NCI-H1048 (cell line): ENCODE measurements at places on chromosomes 7 and 10.

DNA sequence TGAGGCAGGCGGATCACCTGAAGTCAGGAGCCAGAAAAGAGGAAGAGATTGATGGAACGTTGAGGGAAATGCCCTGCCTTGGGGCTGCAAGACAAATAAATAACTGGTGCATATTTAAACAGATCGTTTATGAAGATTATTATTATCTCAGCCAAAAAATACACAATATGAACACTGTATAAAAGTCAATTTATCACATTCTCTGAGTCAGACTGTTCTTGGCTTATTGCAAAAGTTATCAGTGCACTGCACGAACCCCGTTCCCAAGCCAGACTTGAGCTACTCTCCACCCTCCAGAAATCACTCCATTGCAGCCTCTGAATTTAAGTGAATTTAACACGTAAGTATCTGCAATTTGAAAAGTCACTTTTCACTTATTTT lies 1.6 kb downstream of the DNMBP start:
- DNase-seq = no peak

DNA sequence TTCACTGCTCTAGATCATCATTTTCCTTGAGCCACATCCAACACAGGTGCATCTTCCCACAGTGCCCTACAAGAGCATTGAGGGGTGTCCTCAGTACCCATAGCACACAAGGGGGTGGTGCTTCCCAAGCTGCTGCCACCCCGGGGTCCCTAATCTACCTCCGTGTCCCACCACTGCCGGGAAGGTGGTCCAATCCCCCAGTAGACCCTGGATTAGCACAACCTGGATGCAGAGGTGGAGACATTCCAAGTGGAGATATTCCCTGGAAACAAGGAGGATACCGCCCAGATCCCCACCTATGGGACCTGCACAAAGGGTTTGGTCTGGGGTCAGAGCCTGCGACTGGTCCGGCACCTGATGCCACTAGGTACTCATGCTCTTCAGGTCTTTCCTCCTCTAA lies 284.8 kb upstream of the PPP2R2D start:
- DNase-seq = no peak

DNA sequence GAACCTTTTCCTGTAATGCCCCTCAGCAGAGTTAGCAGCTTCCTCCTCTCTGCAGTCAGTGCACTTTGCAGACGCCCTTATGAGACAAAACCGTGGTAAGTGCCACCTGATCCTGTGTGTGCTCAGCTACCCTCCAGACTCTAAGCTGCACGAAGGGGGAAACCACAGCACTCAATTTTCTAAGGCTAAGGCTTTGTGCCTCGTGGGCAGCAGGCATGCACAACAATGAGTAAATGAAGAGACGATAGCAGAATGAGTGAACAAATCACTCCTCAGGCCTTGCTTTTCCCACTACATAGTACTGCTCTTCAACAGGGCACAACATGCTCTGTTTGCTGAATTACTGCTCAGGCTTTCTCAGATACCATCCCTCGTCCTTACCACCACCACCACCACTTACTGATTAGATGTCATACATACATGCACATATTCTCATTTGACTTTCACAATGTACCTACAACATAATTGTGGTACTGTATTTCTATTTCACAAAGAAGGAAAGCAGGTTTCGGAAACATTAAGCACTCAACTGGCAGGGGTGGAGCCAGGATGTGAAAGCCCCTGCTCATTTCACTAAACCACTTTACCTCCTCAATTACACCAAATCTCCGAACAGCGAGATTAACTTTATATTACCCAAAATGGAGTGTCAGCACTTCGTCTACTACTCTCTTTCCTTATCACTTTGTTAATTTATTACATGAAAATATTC lies 85.4 kb downstream of the ICA1 start:
- no peak for DNase-seq

GRCh38 chr7:30285536-30286284 lies 1.3 kb downstream of the ZNRF2 start:
- no peak for DNase-seq

GRCh38 chr7:155227788-155228458 lies 69.8 kb upstream of the INSIG1 start:
- DNase-seq = no peak

DNA sequence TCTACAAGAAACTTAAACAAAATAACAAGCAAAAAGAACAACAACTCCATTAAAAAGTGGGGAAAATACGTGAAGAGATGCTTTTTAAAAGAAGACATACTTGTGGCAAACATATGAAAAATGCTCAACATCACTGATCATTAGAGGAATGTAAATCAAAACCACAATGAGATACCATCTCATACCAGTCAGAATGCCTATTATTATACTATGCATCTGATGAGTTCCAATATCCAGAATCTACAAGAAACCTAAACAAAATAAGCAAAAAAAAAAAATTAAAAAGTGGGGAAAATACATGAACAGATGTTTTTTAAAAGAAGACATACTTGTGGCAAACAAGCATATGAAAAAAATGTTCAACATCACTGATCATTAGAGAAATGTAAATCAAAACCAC lies 29.6 kb upstream of the AKR1C3 start:
- no peak for DNase-seq

- no peak for DNase-seq
Observed at GRCh38 chr7:141444961-141445360, 106.2 kb upstream of the AGK start.

- no peak for DNase-seq
Observed at GRCh38 chr10:69955897-69956740, 96.5 kb upstream of the MACROH2A2 start.

GRCh38 chr7:107998150-107998549 lies 4.8 kb downstream of the LAMB1 start:
- no peak for DNase-seq

GRCh38 chr10:96596422-96597407 lies 9.9 kb upstream of the TM9SF3 start:
- DNase-seq = no peak

GRCh38 chr7:4233621-4234497 lies 448.2 kb upstream of the FOXK1 start:
- no peak for DNase-seq

- no peak for DNase-seq
Observed at GRCh38 chr7:14988941-14989340, 86.4 kb upstream of the DGKB start.

DNA sequence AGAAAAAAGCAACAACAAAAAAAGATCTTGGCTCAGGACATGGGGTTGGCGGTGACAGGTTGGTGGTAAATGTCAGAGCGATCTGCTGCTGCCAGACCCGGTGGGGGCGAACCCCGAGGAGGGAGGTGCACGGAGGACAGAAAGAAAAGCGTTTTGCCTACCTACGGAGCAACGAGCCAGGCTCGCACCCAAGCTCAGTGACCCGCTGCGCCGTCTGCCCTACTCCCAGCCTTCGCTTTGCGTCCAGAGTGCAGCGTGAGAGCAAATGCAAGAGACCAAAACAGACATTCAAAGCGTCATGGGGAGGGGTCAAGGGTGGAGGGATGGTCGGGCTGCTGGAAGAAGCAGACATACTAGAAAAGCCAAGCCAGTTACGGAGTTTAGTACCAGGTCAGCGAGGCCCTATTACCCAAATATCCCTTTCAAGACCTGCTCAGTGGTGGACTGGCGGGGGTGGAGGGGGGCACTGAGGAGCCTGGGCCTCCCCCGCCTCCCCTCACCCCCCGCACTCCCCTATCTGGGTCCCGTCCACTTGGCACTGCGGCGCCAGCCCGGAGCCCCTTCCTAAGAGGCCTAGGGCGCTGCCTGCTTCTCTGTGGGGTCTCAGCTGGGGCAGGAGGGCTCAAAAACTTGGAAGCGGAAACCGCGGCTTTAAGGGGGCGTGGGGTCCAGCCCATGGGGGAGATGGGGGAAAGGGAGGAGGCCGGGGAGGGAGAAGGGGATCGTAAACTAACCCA lies 66.9 kb downstream of the SLC29A4 start:
- no peak for DNase-seq

GRCh38 chr7:115708013-115708341 lies 322.6 kb downstream of the TFEC start:
- no peak for DNase-seq

GRCh38 chr7:84372712-84373111 lies 178.1 kb upstream of the SEMA3A start:
- no peak for DNase-seq

DNA sequence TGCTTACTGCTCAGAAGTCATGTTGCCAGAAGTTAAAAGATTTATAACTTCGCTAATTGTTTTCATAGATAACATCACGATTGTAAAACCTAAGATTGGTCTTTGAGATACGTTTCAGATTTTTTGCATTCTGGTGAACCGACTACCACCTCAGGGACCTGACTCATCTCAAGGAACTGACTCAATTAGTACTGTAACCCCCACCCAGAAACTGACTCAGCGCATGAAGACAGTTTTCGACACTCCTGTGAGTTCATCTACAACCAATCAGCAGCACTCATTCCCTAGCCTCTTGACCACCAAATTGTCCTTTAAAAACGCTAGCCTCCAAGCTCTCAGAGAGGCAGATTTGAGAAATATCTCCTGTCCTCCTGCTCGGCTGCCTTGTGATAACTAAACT lies 72.3 kb downstream of the ELMO1 start:
- no peak for DNase-seq

GRCh38 chr10:8325024-8325980 lies 270.8 kb downstream of the GATA3 start:
- no peak for DNase-seq

- DNase-seq = no peak
Observed at GRCh38 chr10:89367529-89367928, 10.3 kb upstream of the IFIT1B start.

DNA sequence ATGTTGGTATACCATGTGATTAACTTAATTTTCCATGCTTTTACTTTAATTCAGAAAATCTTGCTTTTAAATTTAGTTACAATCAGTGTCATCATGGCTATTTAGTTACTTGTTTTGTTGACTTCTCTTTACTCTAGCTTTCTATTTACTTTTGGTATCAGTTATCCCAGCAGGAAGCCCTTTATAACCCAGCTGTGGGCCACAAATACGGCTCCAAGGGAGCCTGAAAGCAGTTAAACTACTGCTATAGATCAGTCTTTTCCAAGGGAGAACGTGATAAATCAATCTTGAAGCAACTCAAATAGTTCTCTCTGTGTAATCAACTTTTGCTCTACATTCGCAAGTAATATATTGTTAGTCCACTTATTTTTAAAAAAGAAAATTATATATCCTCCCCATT lies 287.4 kb downstream of the CACNA2D1 start:
- DNase-seq = no peak

DNA sequence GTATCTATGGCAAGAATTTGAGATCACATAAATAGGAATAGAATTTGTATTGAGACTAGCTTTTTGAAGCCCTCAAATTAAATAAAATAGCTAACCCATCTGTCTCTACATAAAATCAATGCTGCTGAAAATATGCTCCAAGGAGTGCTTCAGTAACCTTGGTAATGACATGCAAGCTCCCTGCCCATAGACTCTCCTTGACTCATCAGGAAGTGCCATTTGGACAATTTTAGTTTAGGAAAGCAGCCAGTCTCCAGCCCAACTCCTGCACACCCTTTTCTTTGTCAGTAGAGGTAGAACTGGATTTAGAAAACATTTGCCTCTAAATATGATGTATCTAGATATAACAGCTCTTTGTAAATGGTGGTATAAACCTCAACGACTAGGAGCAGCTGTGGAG lies 69.9 kb upstream of the PTPRZ1 start:
- no peak for DNase-seq

DNA sequence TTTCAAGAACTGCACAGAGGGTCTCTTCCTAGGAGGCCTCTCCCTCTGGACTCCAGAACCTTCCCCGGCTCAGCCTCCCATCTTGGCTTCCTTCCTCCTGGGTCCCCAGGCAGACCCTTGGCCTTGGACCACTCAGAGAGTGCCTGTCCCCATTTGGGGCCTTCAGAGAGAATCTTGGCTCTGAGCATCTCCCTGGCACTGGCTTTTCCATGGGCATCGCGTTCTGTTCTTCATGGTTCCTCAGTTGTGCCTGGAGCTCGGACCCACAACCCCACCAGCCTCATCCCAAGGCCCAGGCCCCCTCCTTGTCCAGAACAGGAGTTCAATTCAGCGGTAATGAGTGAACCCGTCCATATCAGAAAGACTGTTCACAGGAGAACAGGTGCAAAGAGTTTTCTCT lies 73.4 kb downstream of the VIPR2 start:
- DNase-seq = no peak

- no peak for DNase-seq
Observed at GRCh38 chr10:30433306-30433729, 666 bp upstream of the MAP3K8 start.

GRCh38 chr7:44849259-44849884 lies 1.5 kb upstream of the H2AZ2 start:
- DNase-seq = no peak

DNA sequence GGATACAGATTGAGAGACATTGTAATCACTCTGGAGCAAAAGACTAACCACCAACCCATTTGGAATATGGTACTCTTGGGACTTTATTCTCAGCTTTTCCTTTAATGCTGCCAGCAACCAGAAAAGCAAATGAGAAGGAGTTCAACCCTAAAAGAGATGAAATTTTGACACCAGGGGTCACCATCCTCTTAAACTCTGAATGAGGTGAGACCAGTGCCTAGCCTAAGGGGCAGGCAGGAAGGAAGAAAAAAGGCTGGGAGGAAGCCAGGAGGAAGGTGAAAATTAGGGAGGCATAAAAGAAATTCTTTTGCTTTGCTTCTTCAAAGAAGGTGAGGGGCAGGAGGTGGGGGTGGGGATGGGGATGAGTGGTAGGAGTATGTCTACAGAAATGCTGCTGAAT lies 135.8 kb downstream of the JAZF1 start:
- DNase-seq = no peak

GRCh38 chr10:101759309-101760247 lies 16.3 kb downstream of the FGF8 start:
- no peak for DNase-seq

DNA sequence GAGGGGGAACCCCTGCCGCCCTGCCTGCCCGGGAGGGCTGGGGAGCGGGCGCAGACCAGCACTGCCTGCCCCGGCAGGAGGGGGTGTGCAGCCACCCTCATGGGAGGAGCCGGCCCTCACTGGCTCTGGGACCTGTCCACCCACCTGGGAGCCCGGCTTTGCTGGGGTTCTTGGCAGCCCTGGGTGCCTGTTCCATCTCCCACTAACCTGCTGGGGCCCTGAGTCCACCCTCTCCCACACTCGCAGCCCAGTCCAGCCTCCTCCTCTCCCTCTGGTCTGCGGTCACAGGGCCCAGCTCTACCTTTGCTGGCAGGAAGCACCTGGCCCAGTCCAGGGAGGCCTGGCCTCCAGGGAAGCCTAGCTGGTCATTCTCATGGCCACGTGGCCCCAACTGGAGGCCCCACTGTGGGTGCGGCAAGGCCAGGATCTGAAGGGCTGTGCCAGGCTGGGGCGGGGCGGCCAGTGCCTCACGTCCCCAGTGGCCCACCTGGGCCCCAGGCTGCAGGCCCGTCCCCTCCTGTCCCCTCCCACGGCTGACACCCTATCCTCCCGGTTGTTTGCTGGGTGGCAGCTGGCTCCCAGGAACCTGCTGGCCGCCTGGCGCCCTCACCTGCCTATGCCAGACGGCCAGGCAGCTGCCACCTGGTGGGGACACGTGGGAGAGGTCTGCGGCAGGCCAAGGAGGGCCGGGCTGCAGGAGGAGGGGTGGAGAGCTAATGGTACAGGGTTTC lies at the start of gene TMEM184A:
Gene TMEM184A, minus strand, starts transcription at position 393 of the 731 bp plus-strand sequence. CDS start 721 bp downstream, outside the sequence.
- no peak for DNase-seq
